AG04450 (cell line): ENCODE measurements at places on chromosomes 6 and 20. TPM values are rescaled to one million over a fixed set of nuclear protein-coding genes. Genes with fewer than 3 reads are reported as not detected.

- DNase-seq = no peak
These were observed 12.8 kb upstream of the DUSP22 start for GRCh38 chr6:279341-280029.

- peak; percentile 72 for DNase-seq
These were observed 35.9 kb downstream of the PLCG1 start for GRCh38 chr20:41173161-41173721.

GRCh38 chr6:129359811-129360681 is 349.9 kb downstream of the ARHGAP18 start:
- no peak for DNase-seq

GRCh38 chr6:170176898-170177771 is 113.7 kb downstream of the DLL1 start:
- no peak for DNase-seq

The AKAP12 gene
- polyA plus RNA-seq = 62.0 and 73.2 TPM in 2 replicates

The HFE gene
- polyA plus RNA-seq = 19.5 and 21.4 TPM in 2 replicates

The TRIM40 gene
- polyA plus RNA-seq = not detected in 2 replicates

- no peak for DNase-seq
These were observed 846 bp downstream of the ZSCAN31 start for GRCh38 chr6:28335040-28335563.

GRCh38 chr6:166024252-166024651 is 143.4 kb downstream of the TBXT start:
- no peak for DNase-seq

GRCh38 chr6:84150705-84151104 is 76.7 kb downstream of the CEP162 start:
- peak; percentile 24 for DNase-seq

The CLPSL1 gene
- not detected in 2 replicates for polyA plus RNA-seq

The LAMP5 gene
- 0.12 and 0.20 TPM in 2 replicates for polyA plus RNA-seq

DNA sequence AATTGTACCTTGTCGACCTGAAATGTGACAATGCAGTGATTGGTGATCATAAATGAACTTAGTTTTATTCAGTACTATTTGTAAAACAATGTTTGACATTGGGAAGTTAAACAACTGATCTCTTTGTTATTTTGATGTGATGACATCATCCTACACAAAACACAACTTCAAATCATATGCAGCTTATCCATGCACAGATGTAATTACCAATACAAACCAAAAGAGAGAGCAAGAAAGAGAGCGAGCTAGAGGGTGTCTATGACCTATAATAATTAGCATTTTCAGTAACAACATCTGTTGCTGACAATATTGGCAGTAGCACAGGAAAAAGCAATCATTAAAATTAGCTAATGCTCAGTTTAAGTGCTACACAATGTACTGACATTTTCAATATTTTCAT is 320.9 kb downstream of the UTRN start:
- no peak for DNase-seq

DNA sequence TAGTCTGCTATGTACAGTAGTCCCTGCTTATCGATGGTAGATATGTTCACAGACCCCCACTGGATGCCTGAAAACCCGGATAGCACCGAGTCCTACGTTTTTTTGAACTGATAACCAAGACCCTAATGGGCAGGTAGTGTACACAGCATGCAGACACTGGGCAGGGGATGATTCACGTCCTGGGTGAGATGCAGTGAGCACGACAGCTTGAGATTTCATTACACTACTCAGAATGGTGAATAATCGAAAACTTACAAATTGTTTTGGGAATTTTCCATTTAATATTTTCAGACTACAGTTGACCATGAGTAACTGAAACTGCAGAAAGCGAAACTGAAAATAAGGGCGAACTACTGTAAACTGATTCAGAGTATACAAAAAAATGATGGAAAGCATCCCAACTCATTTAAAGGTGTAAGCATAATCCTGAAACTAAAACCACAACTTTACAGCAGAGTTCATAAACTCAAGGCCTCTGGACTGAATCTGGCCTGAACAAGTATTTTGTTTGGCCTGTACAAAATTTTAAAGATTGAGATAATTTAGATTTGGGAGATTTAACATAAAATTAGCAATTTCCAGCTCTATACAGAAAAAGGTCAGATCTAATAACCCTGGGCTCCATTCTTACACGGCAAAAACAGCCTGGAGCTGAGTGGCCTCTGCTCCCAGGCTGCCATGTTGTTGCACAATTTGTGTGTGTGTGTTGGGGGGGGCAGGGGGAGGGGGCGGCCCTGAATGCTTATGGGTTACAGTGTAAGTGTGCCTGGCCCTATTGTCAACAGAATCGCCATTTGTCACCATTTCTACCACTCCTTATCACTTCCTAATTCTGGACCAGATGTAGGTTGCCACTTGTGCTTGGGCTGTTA is 34.9 kb downstream of the RNF24 start:
- DNase-seq = peak; percentile 4

DNA sequence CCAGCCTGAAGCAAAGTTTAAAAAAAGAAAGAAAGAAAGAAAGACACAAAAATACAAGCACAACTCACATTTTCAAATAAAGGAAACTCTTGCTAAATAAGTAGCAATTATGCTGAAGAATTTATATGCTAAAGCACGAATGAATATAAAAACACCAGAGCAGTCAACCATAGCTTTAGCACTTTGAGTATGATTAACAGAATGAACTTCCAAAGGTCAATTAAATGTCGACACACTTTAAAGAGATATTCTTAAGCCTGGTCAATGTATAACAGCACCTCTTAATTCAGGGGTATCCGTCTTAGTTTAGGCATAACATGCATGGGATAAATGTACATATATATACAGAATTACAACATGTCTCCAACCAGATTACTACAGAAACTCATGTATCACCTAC is 125.9 kb downstream of the OGFRL1 start:
- no peak for DNase-seq

DNA sequence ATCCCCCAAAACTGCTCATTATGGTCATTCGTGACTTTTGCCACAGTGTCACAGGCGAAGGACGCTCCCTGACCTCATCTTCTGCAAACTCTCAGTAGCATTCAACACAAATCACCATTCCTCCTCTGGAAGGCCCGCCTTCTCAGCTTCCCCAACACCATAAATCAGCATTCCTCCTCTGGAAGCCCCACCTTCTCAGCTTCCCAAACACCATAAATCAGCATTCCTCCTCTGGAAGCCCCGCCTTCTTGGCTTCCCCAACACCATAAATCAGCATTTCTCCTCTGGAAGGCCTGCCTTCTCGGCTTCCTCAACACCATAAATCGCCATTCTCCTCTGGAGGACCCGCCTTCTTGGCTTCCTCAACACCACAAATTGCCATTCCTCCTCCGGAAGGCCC is 288.0 kb upstream of the AGPAT4 start:
- DNase-seq = no peak

DNA sequence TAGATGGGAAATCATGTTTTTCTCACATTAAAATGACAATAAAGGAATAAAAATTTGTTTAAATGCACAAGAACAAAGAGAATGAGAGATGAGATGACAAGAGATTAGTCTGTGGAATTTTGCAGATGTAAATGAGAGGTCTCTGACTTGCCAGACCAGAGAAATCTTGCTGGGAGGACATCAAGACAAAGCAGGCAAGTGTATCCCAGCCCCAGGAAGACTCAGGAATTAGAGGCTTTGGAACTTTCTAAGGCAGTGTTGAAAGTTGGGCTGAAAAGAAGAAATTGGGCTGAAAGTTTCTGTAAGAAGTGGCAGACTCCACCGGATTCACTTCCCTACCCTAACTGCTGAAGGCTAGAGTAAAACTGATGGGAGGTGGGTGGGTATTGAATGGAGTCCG is 54.6 kb downstream of the AFDN start:
- DNase-seq = no peak

DNA sequence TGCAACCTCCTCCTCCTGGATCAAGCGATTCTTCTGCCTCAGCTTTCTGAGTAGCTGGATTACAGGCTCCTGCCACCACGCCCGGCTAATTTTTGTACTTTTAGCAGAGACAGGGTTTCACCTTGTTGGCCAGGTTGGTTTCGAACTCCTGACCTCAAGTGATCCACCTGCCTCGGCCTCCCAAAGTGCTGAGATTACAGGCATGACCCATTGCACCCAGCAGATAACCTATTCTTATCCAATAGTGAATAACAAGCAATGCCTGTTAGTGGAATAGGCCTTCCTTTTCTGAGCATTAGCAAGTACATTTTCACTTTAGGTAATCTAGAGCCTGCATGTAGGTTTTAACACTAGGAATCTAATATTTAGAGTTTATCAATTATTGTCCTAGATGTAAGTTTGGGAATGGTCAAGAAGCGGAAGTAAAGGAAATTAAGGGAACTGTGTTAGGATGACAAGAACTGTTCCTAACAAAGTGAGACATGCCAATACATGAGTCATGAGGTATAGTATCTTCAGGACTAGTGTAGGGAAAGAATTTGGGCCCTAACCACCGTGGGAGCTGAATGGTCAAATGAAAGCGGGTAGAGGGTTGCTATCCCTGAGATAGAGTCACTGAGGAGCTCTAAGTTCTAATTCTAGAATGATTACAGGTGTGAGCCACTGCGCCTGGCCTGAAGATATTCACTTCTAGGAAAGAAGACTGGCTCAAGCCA is 15.0 kb downstream of the BLTP3A start:
- no peak for DNase-seq

DNA sequence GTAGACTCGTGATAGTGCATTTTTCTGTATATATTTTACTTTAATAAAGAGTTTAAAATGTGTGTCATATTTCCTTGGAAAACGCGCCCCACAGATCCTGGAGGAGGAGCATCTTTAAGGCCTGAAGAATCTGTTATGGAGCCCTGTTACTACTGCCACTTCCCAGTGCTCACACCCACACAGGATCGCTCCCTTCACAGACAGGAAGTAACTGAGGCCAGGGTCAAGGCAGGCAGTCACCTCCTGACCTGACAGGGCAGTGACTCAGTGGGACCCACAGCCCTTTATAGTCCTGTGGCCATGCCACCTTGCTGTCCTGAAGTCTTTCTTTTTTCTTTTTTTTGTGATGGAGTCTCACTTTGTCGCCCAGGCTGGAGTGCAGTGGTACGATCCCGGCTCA is 9.0 kb downstream of the RRBP1 start:
- no peak for DNase-seq

- peak; percentile 68 for DNase-seq
These were observed 146.8 kb downstream of the RPS12 start for GRCh38 chr6:132961122-132961521.

The SLC17A1 gene
- not detected in 2 replicates for polyA plus RNA-seq

DNA sequence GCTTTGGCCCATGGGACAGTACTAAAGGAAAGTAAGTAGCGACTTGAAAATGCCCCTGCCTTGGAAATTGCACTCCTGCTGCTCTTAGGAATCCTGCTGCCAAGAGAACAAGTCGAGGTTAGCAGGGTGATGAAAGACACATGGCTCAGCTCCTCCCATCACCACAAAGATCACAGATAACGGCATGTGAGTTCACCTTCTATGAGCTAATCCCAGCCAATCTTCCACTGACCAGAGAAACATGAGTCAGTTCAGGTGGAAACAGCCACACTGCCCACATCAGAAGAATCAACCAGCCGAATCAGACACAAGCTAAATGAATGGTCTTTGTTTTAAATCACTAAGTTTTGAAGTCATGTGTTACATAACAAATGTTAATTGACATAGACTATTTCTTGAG is 106.3 kb downstream of the PRKN start:
- DNase-seq = no peak

DNA sequence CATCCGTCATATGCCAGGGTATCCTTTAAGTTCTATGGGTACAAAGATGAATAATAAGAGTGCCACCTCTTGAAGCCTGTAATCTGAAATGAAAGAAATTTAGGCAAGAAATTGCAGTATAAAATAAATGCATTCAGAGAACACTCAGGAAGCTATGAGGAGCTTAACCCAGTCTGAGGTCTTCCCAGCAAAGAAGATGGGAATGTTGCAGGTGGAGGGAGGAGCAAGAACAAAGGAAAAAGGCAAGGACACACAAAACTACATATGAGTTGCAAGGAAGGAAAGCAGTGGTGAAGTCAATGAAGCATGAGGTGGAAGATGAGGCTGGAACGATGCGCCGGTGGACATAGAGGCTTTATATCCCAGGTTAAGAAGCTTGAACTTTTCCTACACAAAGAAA is 67.0 kb upstream of the DST start:
- DNase-seq = no peak

The SYNDIG1 gene
- not detected in 2 replicates for polyA plus RNA-seq

GRCh38 chr6:168126566-168127383 is 47.8 kb upstream of the FRMD1 start:
- no peak for DNase-seq

- peak; percentile 43 for DNase-seq
These were observed 36.5 kb downstream of the ENPP1 start for GRCh38 chr6:131844243-131844841.

- no peak for DNase-seq
These were observed 273.4 kb upstream of the CITED2 start for GRCh38 chr6:139647841-139648240.

The VGLL2 gene
- polyA plus RNA-seq = not detected in 2 replicates

- DNase-seq = no peak
These were observed 125.1 kb upstream of the CARMIL1 start for GRCh38 chr6:25154034-25154596.

The TRERF1 gene
- polyA plus RNA-seq = 7.3 and 9.0 TPM in 2 replicates

The SLC22A1 gene
- 0.10 and 0.36 TPM in 2 replicates for polyA plus RNA-seq

The PTPRA gene
- 68.0 and 87.4 TPM in 2 replicates for polyA plus RNA-seq

DNA sequence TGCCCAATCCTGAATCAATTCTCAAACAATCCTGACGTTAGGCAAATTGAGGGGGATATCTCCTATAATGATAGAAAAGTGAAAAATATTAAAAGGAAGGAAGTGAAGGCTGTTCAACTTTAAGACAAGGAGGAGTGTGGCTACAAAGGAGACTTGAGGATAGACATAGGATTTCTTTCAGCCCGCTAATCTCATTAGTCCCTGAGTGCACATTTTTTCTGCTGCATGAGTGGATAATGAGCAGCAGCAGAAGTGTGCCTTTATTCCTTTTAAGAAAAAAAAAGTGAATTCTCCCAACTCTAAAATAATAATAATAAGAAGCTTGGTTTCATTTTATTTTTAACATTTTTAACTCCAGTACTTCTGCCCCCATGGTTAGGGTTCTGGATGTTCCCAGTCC is 102.0 kb downstream of the SPTLC3 start:
- no peak for DNase-seq

The OPRM1 gene
- not detected in 2 replicates for polyA plus RNA-seq

DNA sequence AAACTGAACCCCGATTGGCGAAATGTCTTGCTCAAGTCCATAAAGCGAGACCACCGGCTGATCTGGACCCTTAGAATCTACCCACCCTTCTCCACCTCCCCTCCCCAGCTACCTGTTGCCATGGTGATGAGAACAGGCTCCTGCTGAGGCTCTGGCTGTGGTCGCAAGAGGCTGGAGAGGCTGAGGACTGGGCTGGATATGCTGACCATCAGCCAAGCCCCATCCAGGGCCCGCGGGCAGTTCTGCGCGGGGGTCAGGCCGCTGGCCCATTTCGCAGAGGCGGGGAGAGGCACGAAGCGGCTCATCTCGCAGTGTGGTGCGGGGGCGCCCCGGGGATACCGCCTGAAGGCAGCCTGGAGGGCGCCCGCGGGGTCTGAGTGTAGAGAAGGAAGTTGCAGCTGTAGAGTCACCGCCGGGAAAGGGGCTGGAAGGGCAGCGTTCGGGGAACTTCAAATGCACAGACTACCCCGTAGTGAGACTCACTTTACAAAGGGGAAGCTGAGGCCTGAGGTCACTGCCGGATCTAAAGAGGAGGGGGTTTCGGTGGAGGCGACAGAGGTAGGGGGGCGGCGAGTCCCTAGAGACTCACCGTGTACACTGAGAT is 671 bp downstream of the TAPBP start:
- no peak for DNase-seq
